ENCODE measurements at places on chromosomes 1 and 21.

DNA sequence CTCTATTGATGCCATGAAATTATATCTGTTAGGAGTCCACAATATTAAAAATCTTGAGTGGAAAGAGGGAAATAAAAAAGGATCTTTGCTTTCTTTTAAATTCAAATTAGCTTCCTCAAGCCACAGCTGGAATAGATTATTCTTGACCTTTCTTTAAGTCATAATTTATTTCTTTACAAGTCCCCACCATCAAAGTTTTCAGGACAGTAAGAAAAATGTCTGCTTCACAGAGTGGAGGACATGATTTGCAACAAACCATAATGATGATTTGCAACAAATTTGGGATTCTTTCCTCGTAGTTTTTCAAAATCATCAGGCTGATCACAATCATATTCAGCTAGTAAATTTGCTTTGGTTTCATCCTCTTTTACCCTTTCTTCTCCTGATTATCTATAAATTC, 301.8 kb upstream of the NRIP1 start:
- no peak for DNase-seq

GRCh38 chr1:52102336-52103013, 39.4 kb upstream of the ZFYVE9 start:
- DNase-seq, result no peak

DNA sequence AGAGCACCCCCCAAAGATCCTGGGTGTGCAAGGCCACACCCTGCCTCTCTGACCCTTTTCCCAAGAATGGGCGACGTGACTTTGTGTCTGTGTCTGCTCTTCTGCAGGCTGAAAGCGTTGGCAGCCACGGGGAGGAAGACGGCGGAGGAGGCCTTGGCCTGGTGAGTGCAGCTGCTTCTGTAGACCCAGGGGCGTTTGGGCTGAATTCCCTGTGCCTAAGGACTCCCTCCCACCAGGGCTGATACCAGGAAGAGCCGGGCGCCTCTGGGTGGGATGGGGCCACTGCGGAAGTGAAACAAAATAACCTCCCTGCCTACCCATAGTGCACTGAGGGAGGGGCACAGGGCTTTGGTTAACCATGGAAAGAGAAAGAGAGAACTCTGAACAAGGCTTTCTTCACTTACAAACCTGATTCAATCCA, 2.5 kb downstream of the UBASH3A start:
- no peak for DNase-seq

DNA sequence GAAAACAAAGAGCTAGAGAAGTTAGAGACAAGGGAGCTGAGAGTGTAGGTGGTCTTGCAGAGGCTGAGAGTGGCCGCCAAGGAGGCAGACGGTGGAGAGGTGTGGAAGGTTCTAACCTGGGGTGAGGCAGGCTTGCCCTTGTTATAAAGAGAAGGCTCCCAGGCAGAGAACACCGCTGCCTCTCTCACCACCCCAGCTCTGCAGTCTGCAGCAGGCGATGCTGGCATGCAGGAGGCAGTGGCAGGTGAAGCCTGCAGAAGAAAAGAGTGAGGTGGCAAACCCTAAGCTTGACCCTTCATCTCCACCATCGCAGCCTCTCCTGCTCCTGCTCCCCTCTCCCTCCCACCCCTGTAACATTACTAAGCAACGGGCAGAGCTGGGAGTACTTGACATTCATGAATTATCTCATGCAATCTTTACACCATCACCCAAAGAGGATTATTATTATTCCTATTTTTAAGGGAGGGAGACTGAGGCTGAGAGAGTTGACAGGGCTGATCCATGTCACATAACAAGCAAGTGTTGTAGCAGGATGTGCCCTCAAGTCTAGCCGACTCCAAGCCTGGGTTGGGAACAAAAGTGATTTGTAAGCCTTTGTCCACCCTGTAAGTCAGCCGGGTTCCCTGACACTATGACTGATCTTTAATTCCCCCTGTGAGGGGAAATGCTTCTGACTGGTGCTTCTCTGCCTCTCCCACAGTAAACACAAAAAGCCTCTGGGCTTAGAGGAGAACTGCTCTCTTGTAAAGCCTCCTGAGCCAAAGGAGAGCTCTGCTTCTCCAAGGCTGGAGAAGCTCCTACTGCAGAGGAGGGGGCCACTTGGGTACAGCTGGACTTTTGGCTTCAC, 36.1 kb downstream of the KANK4 start:
- no peak for DNase-seq

GRCh38 chr1:25945761-25946160, 39.5 kb upstream of the STMN1 start:
- DNase-seq, result no peak

DNA sequence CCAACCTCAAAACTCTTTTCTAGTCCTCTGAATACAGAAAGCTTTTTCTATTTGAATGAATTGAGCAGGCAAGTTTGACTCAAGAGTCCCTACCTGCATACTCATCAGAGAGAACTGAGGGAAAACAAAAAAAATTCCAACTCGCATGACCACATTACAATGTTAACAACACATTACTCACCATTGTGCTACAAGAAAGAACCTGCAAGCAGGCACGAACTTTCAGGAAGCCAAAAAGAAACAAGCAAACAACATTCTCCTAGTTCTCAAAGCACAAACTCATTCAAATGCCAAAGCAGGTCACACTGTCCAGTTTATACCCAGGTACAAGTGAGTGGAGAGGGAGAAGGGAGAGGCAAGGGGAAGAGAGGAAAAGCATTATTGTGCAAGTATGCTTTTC, 14.6 kb downstream of the OTUD7B start:
- peak; percentile 58 for DNase-seq

GRCh38 chr1:183388735-183389134, 29.4 kb downstream of the NMNAT2 start:
- no peak for DNase-seq

- DNase-seq, result no peak
These were observed 61.9 kb upstream of the PSEN2 start for GRCh38 chr1:226808501-226808900.

DNA sequence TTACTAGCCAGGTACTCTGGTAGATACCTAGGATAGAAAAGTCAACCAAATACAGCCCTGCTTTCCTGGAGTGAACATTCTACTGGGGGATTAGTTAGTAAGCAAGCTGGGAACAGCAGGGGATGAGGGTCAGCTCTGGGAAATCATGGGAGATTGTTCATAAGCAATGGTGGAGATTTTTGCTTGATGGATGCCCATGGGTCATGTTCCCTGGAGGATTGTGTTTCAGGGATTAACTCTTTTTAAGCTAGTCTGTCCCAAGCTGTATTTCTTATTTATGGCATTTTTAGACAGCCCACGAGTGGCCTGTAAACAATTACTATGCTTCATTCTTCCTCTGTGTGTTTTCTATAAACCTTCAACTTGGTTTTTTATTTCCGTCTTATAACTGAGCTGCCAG, 18.9 kb downstream of the CACHD1 start:
- DNase-seq, result no peak

DNA sequence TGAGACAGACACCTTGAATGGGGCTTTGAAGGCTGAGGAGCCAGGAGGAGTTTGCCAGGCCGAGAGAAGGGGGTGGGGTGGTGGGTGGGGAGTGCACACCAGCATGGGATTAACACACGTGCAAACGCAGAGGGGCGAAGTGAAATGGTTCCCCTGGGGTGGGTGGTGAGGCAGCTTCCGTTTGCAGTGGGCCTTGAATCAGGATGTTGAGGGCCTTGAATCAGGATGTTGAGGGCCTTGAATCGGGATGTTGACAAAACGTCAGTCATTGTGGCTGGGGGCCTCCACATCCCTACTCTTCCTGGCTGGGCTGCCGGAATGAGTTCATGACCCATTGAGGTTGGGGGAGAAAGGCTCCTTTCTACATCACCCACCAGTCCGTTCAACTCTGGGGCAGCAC, 16.6 kb downstream of the LDLRAP1 start:
- peak; percentile 71 for DNase-seq

DNA sequence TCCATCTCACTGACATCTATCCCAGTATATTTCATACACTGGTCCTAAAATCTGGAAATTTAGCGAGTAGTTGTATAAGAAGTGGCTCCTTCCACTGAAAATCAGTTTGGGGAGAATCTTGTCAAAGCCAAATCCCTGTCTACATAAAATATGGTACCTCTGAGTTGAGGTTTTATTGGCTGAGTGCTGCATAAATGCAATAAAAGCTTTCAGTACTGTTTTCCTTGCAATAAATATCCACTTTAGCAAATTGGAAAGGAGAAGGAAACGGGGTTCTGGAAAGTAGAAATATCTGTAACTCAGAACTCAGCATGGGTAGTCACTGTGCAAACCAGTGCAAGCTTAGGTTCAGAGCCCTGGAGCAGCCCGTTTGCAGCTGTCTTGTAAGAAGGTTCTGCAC, 580.2 kb downstream of the SMYD3 start:
- DNase-seq, result no peak

DNA sequence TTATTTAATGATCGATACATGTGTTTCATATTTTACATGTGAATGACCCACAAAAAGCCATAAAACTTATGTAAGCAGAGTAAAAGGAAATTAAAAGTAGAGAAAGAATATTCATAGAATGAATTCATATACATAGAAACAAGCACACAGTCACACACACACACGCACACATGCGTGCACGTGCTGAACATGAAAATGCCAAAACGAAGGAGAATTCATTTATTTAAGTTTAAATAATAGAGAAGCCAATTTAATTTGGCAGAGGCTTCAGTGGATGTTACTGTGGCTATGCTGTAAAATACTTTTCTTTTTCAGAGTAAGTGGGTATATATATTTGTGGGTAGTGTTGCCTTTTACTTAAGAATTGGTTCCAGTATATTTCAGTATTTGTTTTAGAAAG, 145.0 kb upstream of the C21orf91 start:
- no peak for DNase-seq
